ENCODE measurements at places on chromosomes 5 and 9.

DNA sequence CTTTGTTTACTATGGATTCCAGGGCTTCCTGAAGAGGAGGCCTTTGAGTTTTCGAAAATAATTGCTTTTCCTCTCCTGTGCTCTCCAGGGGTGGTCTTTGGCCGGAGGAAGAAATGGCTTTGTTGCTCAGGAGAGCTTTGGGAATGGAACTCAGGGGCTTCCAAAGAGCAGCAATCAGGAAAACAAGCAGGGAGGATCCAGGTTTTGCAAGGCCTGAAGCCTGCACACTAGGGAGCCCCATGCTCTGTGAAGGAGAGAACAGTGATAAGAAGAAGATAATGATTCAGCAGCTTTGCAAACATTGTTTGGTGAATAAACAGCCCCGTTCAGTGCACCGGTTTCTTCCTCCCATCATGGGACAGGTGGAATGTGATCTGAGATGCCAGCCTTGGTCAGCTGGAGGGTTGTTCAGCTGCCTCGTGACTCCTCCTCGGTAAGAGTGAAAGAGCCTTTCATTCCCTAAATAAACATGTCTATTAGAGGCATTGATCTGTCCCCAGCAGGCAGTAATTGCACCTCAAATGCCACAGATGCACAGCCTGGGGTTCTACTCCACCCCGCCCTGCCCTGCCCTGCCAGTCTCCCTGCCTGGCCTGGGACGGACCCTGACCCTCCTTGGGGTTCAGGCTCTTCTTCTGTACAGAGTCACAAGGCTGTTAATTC is 11.5 kb upstream of the ALDH1B1 start:
- H3K4me1 ChIP-seq = no peaks in the 10 kb centered on the region
- no peak overlapping the region for H3K4me3 ChIP-seq
- H3K36me3 ChIP-seq = no peaks in the 10 kb centered on the region
- no peaks in the 10 kb centered on the region for H3K27me3 ChIP-seq

- H3K27ac ChIP-seq = no peak overlapping the region
- DNase-seq = no peak
- H3K27me3 ChIP-seq = no peaks in the 10 kb centered on the region
- H3K36me3 ChIP-seq = no peaks in the 10 kb centered on the region
- no peaks in the 10 kb centered on the region for H3K4me1 ChIP-seq
- no peak overlapping the region for H3K4me3 ChIP-seq
These were observed 8.1 kb downstream of the FCN2 start for GRCh38 chr9:134888603-134889190.

DNA sequence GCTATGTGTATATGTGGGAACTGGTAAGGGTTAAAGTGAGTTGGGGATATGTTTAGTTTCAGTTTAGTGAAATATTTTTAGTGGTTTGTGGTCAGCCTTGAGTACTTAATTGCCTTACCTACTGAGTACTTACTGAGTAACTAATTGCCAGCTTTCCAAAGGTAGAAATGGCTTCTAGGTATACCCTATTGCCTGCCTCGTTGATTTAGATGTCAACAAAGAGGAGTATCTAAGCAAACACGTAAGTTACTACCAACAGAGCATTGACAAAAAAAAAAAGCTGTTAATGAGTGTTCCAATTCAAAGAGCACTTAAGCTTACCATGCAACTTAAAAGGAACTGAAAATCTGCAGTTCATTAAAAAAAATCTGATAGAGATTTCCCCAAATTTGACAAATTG is 8.8 kb downstream of the ATP10B start:
- no peaks in the 10 kb centered on the region for H3K4me1 ChIP-seq
- DNase-seq = no peak
- H3K27ac ChIP-seq = no peak overlapping the region
- H3K4me3 ChIP-seq = no peak overlapping the region
- no peaks in the 10 kb centered on the region for H3K36me3 ChIP-seq

GRCh38 chr5:156155598-156155997 is 171.4 kb upstream of the SGCD start:
- no peak overlapping the region for H3K4me3 ChIP-seq
- no peaks in the 10 kb centered on the region for H3K36me3 ChIP-seq
- no peak for DNase-seq
- no peaks in the 10 kb centered on the region for H3K4me1 ChIP-seq
- no peak overlapping the region for H3K27ac ChIP-seq

DNA sequence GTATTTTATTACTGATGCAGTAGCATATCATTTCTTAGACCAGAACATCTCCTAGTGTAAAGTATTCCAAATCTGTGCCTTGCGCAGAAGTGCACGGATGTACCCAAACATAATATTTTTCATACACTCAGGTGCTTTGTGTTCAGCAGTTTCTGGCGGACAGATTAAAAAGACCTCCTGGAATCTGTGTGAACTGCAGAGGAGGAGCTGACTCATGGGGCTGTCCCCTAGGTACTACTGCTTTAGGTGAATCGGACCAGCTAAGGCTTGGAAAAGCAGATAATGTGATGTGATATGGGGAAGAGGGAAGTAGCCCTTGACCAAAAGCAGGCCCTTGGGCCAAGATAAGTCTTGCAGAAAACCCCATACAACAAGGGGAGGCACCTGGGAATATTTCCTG is 310.1 kb downstream of the PLK2 start:
- no peaks in the 10 kb centered on the region for H3K36me3 ChIP-seq
- H3K27me3 ChIP-seq = no peaks in the 10 kb centered on the region
- no peak for DNase-seq

DNA sequence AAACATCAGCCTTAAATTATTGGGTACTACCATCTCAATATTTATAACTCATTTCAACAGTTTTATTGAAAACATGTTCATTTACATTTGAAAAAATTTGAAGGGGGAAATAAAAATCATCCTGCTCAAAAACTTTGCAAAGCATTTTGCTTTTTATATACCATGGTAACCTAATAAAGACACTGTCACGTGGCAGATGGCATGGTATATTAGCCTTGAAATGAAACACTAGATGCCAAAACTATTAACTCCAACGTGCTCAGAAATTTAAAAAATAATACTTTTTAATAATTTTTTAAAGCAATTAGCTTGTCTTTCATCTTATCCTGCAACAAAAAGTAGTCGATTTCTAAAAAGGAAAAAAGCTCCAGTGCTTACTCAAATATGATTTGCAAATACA is 88.6 kb upstream of the NFIB start:
- H3K36me3 ChIP-seq = no peaks in the 10 kb centered on the region
- no peak overlapping the region for H3K27ac ChIP-seq
- no peak overlapping the region for H3K4me3 ChIP-seq
- no peaks in the 10 kb centered on the region for H3K27me3 ChIP-seq
- H3K4me1 ChIP-seq = peaks cover 2% of the 10 kb centered on the region
- no peak for DNase-seq

GRCh38 chr9:105854026-105854782 is 159.9 kb downstream of the TMEM38B start:
- no peaks in the 10 kb centered on the region for H3K27me3 ChIP-seq
- no peaks in the 10 kb centered on the region for H3K4me1 ChIP-seq
- no peak for DNase-seq
- no peaks in the 10 kb centered on the region for H3K36me3 ChIP-seq
- no peak overlapping the region for H3K4me3 ChIP-seq

DNA sequence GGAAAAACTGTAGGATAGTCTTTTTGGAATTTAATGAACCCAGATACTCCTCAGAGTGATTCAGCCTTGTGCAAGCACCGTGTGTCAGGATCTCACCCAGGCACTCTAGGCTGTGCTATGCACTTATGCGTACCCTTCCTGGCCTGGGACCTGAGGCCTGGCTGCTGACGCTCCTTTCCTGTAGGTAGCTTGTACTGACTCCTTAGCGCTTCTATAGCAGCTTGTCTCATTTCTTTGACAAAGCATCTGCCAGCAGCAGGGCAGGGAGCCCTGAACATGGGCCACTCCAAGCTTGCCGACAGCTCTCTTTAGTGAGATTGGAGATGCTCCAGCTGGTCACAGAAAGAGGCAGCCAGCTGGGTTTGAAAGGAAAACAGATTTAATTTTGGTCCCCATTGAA is 147.3 kb downstream of the SGCD start:
- H3K4me1 ChIP-seq = no peaks in the 10 kb centered on the region
- H3K27me3 ChIP-seq = no peaks in the 10 kb centered on the region
- no peak overlapping the region for H3K27ac ChIP-seq
- no peaks in the 10 kb centered on the region for H3K36me3 ChIP-seq

- no peak for DNase-seq
- H3K27me3 ChIP-seq = no peaks in the 10 kb centered on the region
- no peaks in the 10 kb centered on the region for H3K36me3 ChIP-seq
- H3K4me1 ChIP-seq = no peaks in the 10 kb centered on the region
These were observed 52.3 kb upstream of the CNTLN start for GRCh38 chr9:17082343-17083064.

GRCh38 chr9:5205071-5205470 is 19.6 kb upstream of the INSL6 start:
- no peaks in the 10 kb centered on the region for H3K4me1 ChIP-seq
- H3K36me3 ChIP-seq = no peaks in the 10 kb centered on the region
- no peak overlapping the region for H3K4me3 ChIP-seq
- no peak for DNase-seq
- H3K27ac ChIP-seq = no peak overlapping the region

DNA sequence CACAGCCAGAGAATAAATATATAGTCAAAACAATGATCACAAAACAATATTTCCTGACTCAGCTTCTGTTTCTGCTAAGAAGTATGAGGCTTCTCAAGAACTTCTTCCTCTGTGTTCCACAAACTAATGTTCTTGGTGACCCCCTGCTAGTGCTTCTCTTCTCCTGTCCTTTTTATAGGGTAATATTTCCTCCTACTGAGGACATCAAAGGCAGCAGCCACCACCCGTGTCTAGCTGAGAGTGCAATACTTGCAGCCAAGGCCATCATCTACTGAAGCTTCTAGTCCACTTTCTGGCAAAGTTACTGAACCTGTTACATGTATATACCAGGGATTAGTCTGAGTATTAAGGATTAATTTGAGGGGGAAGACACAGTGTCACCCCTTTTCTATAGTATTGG is 83.7 kb upstream of the SLC12A2 start:
- no peaks in the 10 kb centered on the region for H3K36me3 ChIP-seq
- peaks cover 2% of the 10 kb centered on the region for H3K4me1 ChIP-seq
- no peaks in the 10 kb centered on the region for H3K27me3 ChIP-seq
- no peak for DNase-seq
- no peak overlapping the region for H3K4me3 ChIP-seq

- H3K4me3 ChIP-seq = no peak overlapping the region
- no peak overlapping the region for H3K27ac ChIP-seq
- no peaks in the 10 kb centered on the region for H3K4me1 ChIP-seq
- no peak for DNase-seq
- H3K36me3 ChIP-seq = no peaks in the 10 kb centered on the region
- no peaks in the 10 kb centered on the region for H3K27me3 ChIP-seq
These were observed 52.6 kb downstream of the SH3RF2 start for GRCh38 chr5:145988993-145989392.

GRCh38 chr5:96881511-96882115 is 5.3 kb downstream of the ERAP2 start:
- no peak overlapping the region for H3K4me3 ChIP-seq
- H3K4me1 ChIP-seq = no peaks in the 10 kb centered on the region
- DNase-seq = no peak

DNA sequence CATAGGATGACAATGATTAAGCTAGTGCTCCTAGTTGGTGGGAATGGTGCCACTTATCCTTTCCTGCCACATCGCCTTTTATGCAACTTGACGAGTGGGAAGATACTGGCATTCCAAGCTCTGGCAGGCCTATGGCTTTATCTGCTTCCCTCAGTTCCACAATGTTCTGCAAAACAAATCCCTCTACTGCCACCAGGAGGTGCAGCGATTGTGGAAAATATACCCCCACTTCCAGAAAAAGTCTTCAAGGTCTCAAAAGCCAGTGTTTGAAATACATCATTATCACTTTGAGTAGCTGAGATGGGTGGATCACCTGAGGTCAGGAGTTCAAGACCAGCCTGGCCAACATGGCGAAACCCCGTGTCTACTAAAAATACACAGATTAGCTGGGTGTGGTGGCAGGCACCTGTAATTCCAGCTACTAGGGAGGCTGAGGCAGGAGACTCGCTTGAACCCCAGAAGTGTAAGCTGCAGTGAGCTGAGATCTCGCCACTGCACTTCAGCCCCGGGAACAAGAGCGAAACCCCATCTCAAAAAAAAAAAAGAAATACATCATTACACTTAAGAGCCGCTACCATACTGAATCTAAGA is 3.4 kb downstream of the CLINT1 start:
- H3K36me3 ChIP-seq = no peaks in the 10 kb centered on the region
- H3K27ac ChIP-seq = no peak overlapping the region
- DNase-seq = peak; percentile 32
- no peaks in the 10 kb centered on the region for H3K27me3 ChIP-seq
- peaks cover 4% of the 10 kb centered on the region for H3K4me1 ChIP-seq
- H3K4me3 ChIP-seq = no peak overlapping the region

DNA sequence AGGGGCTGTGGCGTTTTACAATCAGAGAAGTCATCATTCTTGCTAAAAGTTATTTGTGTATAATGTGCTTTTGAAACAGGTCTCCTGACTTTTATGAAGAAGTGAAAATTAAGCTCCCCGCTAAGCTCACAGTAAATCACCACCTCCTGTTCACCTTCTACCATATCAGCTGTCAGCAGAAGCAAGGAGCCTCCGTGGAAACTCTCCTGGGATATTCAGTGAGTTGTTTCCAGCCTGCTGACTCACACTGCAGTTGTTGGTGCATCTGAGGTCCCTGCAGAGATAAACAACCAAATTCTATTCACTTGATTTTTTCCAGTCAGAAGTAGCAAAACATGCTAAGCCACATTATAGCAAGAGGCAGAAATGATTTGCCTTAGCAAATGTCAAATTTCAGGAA is 156.7 kb downstream of the DOCK8 start:
- H3K4me3 ChIP-seq = no peak overlapping the region
- H3K27ac ChIP-seq = no peak overlapping the region
- no peak for DNase-seq
- no peaks in the 10 kb centered on the region for H3K4me1 ChIP-seq
- H3K27me3 ChIP-seq = no peaks in the 10 kb centered on the region

- H3K27me3 ChIP-seq = peaks cover 9% of the 10 kb centered on the region
- no peak overlapping the region for H3K27ac ChIP-seq
- no peak overlapping the region for H3K4me3 ChIP-seq
These were observed 32.0 kb downstream of the OR2V1 start for GRCh38 chr5:181098762-181099601.

DNA sequence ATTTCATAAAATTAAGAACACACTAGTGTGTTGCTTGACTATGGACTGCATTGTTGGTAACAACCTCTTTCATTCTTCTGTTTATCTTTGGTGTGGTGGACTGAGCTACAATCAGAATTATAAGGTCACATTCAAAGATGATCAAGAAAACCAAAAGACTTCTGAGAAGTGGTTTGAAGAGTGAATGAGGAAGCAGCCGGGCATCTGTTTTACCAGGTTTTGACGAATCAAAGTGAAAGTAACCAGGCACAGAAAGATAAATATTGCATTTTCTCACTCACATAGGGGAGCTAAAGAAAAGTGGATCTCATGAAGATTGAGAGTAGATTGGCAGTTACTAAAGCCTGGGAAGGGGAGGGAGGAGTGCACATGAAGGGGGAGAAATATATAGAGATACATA is 589.1 kb downstream of the ZNF608 start:
- DNase-seq = no peak
- no peaks in the 10 kb centered on the region for H3K27me3 ChIP-seq

DNA sequence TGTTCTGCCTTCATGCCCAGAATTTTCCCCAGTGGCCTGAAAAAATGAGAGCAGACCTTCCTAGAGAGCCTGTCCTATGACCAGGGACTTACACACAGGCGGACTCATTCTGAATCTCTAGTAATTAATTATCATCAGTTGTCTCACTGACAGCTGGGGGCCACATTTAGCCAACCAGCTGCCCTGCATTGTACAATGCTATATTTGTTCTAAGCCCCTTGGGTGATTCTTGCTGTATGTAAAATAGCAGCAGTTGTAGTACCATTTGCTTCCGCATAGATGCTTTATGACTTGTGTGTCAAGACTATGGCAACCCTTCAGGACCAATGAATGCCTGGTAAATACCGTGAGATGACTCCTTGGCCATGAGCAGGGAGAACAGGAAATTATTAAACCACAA is 415.4 kb upstream of the SEMA6A start:
- no peak for DNase-seq
- H3K36me3 ChIP-seq = no peaks in the 10 kb centered on the region
- no peaks in the 10 kb centered on the region for H3K27me3 ChIP-seq
- H3K4me3 ChIP-seq = no peak overlapping the region
- H3K27ac ChIP-seq = no peak overlapping the region
- no peaks in the 10 kb centered on the region for H3K4me1 ChIP-seq
